Tibial nerve (tissue), 4 donors: ENCODE measurements at places on chromosomes 7 and 10. TPM values are rescaled to one million over a fixed set of nuclear protein-coding genes. Genes with fewer than 3 reads are reported as not detected.

GRCh38 chr7:45391618-45392451 is 182.3 kb upstream of the ADCY1 start:
- DNase-seq: no peak
- H3K4me3 ChIP-seq: no peak overlapping the region
- H3K27me3 ChIP-seq: no peaks in the 10 kb centered on the region
- no peaks in the 10 kb centered on the region for H3K4me1 ChIP-seq
- H3K27ac ChIP-seq: no peak overlapping the region
- H3K36me3 ChIP-seq: no peaks in the 10 kb centered on the region

The DNAJC1 gene
- 92.4 TPM for total RNA-seq

DNA sequence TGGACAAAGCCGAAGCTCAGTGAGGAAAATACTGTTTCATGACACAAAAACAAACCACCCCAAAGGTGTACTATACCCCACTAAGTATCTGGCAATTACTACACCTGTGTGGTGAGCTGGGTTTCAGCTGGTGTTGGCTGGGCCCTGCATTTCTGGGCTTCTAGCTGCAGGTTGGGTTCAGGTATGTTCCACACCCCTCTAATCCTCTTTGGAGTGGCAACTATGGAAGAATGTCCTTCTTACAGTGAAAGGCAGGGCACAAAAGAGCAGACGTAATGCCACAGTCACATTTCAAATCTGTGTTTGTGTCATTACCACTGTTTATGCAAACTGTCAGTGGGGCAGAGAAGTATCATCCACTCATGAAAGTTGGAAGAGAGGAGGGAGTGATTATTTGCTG is 201.5 kb upstream of the FZD1 start:
- H3K4me1 ChIP-seq: no peaks in the 10 kb centered on the region
- no peak overlapping the region for H3K27ac ChIP-seq
- no peak overlapping the region for H3K4me3 ChIP-seq

The MMP21 gene
- total RNA-seq: 0.59 TPM

The PIK3AP1 gene
- 21.3 TPM for total RNA-seq
